T-helper 22 cell (primary cell): ENCODE measurements at places on chromosomes 3 and 15.

GRCh38 chr3:150412561-150413231 is 4.6 kb downstream of the TSC22D2 start:
- DNase-seq = no peak

GRCh38 chr3:195154793-195155535 is 116.0 kb downstream of the XXYLT1 start:
- no peak for DNase-seq

GRCh38 chr3:150479370-150479769 is 66.9 kb downstream of the SERP1 start:
- DNase-seq = no peak

GRCh38 chr3:33439546-33440327 is 468 bp downstream of the UBP1 start:
- DNase-seq = peak; percentile 26

DNA sequence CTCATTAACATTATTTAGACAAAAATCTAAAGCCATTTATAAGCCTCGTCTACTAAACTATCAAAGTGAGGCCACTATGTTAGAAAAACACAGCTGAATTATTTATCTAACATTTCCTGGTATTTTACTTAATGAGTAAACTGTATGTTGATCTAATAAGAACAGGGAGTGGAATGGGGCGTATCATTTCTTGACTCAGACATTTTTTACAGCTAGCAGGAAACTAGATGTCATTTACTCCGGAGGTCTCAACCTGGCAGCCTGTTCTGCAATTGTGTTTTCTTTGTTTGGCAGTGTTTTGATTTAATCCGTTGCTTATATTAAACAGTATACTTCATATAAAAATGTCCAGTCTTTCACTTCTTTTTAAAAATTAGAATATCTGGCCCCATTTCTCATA is 79.1 kb upstream of the ABI3BP start:
- DNase-seq = no peak

GRCh38 chr3:27384191-27384590 is 15.0 kb upstream of the NEK10 start:
- DNase-seq = no peak

GRCh38 chr3:16412192-16412800 is 101.2 kb downstream of the RFTN1 start:
- no peak for DNase-seq

DNA sequence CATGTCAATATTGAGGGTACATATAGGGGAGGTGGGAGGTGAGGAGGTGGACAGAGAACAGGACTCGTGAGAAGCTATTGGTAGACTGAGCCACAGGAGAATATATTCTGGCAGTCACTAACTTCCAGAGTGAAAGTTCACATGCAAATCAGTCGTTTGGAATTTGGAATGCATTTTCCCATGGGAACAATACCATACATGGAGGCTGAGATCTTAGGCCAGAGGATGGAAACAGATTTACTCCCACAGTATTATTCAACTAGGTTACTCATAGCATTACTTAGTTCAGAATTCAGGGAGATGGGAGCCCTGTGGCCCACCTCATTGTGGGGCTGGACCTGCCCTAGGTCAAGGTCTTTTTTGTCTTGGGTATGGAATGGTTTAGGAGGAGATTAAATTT is 36.4 kb upstream of the ABHD2 start:
- DNase-seq = no peak

GRCh38 chr3:121985846-121986245 is 36.2 kb downstream of the ILDR1 start:
- DNase-seq = no peak

GRCh38 chr3:94130690-94131089 is 67.8 kb downstream of the NSUN3 start:
- DNase-seq = no peak
